Stimulated activated CD8-positive, alpha-beta memory T cell treated with anti-CD3 and anti-CD28 coated beads, Interleukin-4, amount 100 ng/mL, for 1 hour (primary cell): ENCODE measurements at places on chromosomes 13 and 19.

DNA sequence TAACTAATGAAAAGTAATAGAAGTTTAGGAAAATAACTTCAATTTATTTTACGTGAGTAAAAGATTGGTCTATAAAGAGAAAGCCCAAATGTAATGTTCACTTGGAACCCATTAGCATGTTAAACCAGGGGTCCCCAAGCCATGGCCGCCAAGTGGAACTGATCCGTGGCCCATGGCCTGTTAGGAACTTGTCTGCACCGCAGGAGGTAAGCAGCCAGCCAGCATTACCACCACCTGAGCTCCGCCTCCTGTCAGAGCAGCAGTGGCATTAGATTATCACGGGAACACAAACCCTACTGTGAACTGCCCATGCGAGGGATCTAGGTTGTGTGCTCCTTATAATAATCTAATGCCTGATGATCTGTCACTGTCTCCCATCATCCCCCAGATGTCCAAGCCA, 818.7 kb upstream of the GPC6 start:
- no peak for DNase-seq

DNA sequence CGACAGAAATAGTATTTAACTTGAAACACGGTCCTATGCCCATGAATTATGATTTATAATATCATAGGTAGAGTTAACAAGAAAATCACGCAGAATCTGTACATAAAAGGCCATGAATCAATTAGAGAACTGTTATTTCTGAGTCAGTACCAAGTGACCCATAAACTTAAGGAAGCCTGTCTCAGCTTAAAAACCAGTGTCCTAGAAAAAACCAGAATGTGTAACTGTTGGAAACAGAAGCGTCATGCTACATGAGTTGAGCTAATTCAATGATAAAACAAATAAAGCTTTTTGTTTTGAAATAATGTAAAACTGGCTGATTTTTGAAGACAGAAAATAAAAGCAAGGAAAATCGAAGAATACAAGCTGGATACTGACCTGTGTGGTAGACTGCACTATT, 34.8 kb upstream of the SGCG start:
- DNase-seq = no peak

DNA sequence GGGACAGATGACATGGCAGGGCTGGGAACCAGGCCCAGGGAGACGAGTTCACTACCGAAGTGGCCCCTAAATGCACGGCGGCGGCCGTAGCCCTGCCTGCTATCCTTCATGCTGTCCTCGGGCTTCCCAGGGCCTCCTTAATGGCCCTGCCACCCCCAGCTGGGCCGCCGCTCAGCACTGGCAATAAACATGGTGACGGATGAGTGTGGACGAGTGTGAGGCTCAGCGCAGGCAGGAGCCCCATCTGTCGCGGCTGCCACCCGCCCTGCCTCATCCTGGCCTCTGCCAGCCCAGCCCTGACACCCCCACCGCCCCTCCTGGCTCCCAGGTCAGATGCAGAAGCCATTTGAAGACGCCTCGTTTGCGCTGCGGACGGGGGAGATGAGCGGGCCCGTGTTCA, 13.6 kb downstream of the PIN1 start:
- no peak for DNase-seq

- no peak for DNase-seq
Observed at GRCh38 chr13:92938486-92939020, 288.1 kb upstream of the GPC6 start.

- no peak for DNase-seq
Observed at GRCh38 chr19:45265375-45265774, 14.3 kb downstream of the MARK4 start.
